Thyroid gland (tissue), 4 donors: ENCODE measurements at places on chromosomes 3 and 15. TPM values are rescaled to one million over a fixed set of nuclear protein-coding genes. Genes with fewer than 3 reads are reported as not detected.
A peak's percentile ranks its signal among the peaks of the same experiment; 100 is the strongest.

Gene SLC22A13
- not detected for total RNA-seq

Gene ADGRG7
- total RNA-seq, result not detected

Gene MESP2
- not detected for total RNA-seq

Gene IFRD2
- 92.6 TPM for total RNA-seq

Gene SCG5
- total RNA-seq, result 10.4 TPM

Gene RFT1
- total RNA-seq, result 14.4 TPM

Gene UBAP1L
- 9.4 TPM for total RNA-seq

Gene TMCO5A
- total RNA-seq, result not detected

Gene RHCG
- not detected for total RNA-seq

Gene SCAP
- total RNA-seq, result 93.0 TPM

Gene FBXL2
- 28.4 TPM for total RNA-seq

Gene SI
- total RNA-seq, result not detected

Gene ZNF148
- 86.7 TPM for total RNA-seq

GRCh38 chr15:85625166-85625830 is 169.4 kb downstream of the KLHL25 start:
- H3K36me3 ChIP-seq, result no peaks in the 10 kb centered on the region
- H3K27me3 ChIP-seq, result no peaks in the 10 kb centered on the region
- no peak for DNase-seq
- H3K4me1 ChIP-seq, result peaks cover 9% of the 10 kb centered on the region
- H3K27ac ChIP-seq, result no peak overlapping the region

GRCh38 chr3:83460052-83460451 is 1498.7 kb upstream of the CADM2 start:
- no peak for DNase-seq
- H3K36me3 ChIP-seq, result no peaks in the 10 kb centered on the region
- H3K27me3 ChIP-seq, result no peaks in the 10 kb centered on the region
- H3K27ac ChIP-seq, result no peak overlapping the region
- no peak overlapping the region for H3K4me3 ChIP-seq

- no peak for DNase-seq
- H3K27ac ChIP-seq, result no peak overlapping the region
- no peak overlapping the region for H3K4me3 ChIP-seq
- no peaks in the 10 kb centered on the region for H3K27me3 ChIP-seq
- no peaks in the 10 kb centered on the region for H3K4me1 ChIP-seq
Measured at GRCh38 chr15:36501063-36501678, 78.3 kb upstream of the CDIN1 start.

- no peaks in the 10 kb centered on the region for H3K36me3 ChIP-seq
- no peaks in the 10 kb centered on the region for H3K4me1 ChIP-seq
- no peaks in the 10 kb centered on the region for H3K27me3 ChIP-seq
- DNase-seq, result peak; percentile 54
- H3K27ac ChIP-seq, result no peak overlapping the region
- H3K4me3 ChIP-seq, result no peak overlapping the region
Measured at GRCh38 chr3:149352556-149352955, 19.1 kb upstream of the TM4SF18 start.

DNA sequence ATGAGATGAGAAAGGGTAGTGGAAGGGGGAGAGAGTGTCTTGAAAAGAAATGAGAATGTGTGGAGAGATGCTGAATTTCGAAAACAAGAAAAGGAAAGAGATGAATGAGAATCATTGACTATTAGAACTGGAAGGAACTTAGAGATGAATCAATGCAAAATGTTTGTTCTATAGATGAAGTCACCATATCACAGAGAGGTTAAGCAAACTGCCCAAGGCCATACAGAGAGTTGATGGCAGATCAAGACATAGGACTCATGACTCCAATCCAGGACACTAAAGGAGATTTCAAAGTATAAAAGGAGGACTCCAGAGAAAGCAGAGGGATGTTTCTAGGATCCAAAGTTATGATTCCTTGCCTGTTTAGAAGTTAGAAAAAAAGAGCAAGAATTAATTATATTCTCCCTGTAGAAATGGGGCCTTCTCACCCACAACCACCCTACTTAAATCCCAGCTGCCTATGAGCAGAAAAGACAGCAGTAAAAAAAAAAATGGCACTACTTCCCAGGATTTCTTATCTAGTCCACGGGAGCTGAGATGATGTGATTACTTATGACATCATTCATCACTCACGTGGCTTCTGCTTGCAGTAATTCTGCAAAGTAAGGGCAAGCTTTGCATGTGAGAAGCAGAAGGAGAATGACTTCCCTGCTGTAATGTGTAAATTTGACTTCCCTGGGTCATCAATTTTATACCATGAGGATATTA is 210.8 kb upstream of the MRPL3 start:
- H3K36me3 ChIP-seq, result no peaks in the 10 kb centered on the region
- no peak overlapping the region for H3K4me3 ChIP-seq
- DNase-seq, result no peak
- H3K27ac ChIP-seq, result no peak overlapping the region

DNA sequence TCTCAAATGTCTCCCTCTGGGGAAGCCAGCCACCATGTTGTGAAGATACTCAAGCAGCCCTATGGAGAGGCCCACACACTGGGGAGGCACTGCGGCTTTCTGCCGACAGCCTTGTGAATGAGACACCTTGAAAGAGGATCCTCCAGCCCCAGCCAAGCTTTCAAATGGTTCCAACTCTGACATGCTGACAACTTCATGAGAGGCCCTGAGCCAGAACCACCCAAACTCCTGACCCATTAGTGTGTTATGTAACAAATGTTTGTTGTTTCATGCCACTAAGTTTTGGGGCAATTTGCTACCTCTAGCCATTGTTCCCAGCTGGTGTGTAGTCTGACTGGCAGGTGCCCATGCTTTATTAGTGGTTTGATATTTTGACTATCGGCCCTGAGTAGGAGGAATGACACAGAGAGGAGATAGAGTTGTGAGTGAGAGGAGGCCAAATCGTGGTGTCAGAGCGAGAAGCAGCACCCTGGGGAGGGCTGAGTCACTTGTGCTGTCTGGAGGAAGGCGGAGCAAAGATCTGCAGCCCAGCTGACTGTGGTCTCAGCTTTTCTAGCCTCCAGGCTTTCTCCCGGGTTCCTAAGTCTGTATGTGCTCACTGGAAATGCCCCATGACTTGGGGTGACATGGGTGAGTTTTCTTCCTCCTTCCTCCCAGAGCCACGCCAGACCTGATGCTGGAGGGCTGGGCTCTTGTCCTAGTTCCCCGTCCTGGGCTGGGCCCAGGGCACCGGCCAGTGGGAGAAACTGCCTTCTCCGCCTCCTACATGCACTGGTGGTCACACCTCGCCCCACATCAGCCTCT is 56.7 kb upstream of the BLM start:
- no peaks in the 10 kb centered on the region for H3K27me3 ChIP-seq
- no peaks in the 10 kb centered on the region for H3K36me3 ChIP-seq

DNA sequence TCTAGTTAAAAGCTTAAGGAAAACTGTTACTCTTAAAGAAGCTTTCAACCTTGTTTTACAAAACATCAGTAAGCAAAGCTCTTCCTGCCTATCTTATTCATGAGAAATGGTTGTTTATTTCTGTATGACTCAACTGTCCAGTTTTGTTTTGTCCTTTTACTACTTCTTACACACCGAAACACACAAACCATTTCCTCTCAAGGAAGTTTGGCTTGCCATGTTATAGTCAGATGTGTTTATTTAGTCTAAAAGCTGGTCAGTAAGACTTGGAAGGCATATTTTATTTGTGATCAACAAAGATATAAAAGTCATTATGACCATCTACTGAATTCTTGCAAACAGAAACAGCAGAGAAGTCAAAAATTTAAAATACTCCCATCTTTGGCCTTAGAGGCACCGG is 53.2 kb upstream of the RBSN start:
- no peak for DNase-seq
- H3K27me3 ChIP-seq, result no peaks in the 10 kb centered on the region
- H3K36me3 ChIP-seq, result no peaks in the 10 kb centered on the region
- no peak overlapping the region for H3K27ac ChIP-seq

GRCh38 chr3:150147776-150148175 is 177.1 kb upstream of the PFN2 start:
- H3K27ac ChIP-seq, result peak overlapping the region; percentile 87
- no peaks in the 10 kb centered on the region for H3K27me3 ChIP-seq
- no peak overlapping the region for H3K4me3 ChIP-seq
- DNase-seq, result peak; percentile 24
- H3K36me3 ChIP-seq, result no peaks in the 10 kb centered on the region
- H3K4me1 ChIP-seq, result peaks cover 54% of the 10 kb centered on the region

GRCh38 chr3:113630956-113631542 is 65.4 kb downstream of the USF3 start:
- H3K4me3 ChIP-seq, result no peak overlapping the region
- no peaks in the 10 kb centered on the region for H3K27me3 ChIP-seq
- no peaks in the 10 kb centered on the region for H3K4me1 ChIP-seq
- no peak overlapping the region for H3K27ac ChIP-seq

DNA sequence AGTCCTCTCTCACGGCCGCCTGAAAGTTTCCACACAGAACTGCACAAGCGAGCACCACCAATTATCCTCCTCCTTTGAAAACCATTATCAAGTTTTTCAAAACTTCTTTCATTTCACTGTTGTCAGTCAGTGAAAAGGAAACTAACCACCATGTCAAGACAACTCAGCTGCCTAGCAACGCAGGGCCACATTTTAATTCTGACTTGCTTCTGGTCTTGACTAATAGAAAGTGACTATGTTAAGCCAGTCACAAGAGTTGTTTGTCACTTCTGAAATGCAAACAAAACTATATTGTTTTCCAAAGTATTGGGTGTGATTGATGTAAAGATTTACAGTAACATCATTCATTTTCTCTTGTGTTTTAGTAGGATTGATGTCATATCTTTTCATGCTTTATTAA is 612.8 kb upstream of the AGTR1 start:
- H3K36me3 ChIP-seq, result no peaks in the 10 kb centered on the region
- DNase-seq, result no peak
- no peaks in the 10 kb centered on the region for H3K4me1 ChIP-seq
- H3K4me3 ChIP-seq, result no peak overlapping the region
- no peak overlapping the region for H3K27ac ChIP-seq
- H3K27me3 ChIP-seq, result no peaks in the 10 kb centered on the region

DNA sequence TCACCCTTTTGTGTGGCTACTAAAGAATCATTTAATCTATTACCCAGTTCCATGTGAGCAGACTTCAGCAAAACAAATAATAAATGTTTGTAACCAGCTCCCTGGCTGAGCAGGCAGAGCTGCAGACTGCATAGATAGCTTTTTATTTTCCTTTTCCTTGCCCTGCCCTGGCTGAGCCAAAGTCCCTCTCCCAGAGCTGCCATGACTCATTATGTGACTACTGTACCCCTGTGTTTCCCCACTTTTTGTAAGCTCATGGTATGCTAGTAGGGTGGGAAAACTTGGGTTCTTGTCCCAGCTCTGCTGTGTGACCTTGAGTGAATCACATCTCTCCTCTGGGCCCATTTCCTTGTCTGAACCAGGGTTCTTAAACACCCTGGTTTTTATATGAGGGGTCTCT is 127.5 kb downstream of the CLSTN2 start:
- H3K36me3 ChIP-seq, result no peaks in the 10 kb centered on the region
- no peaks in the 10 kb centered on the region for H3K4me1 ChIP-seq
- no peaks in the 10 kb centered on the region for H3K27me3 ChIP-seq
- H3K27ac ChIP-seq, result no peak overlapping the region
- DNase-seq, result no peak

DNA sequence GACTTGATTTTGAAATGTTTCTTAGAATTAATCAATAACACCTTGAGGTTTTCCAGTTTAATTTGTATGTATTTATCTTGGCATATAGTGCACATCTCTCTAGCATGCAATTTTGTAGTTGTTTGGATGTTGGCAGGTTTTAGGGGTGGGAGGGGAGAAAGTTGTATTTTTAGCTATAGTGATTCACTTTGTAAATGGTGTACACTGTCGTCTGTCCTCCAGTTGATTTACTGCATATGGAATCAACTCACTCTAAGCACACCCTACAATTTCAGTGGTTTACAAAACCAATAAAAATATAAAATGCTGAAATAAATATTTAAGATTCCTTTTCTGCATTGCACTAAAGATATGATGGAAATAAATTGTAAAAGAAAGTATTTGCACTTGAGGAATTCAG is 199.1 kb downstream of the CDIN1 start:
- H3K27ac ChIP-seq, result no peak overlapping the region
- no peaks in the 10 kb centered on the region for H3K4me1 ChIP-seq
- H3K27me3 ChIP-seq, result no peaks in the 10 kb centered on the region
- H3K4me3 ChIP-seq, result no peak overlapping the region

GRCh38 chr3:49183873-49184272 is 12.5 kb downstream of the KLHDC8B start:
- H3K4me3 ChIP-seq, result no peak overlapping the region
- no peak overlapping the region for H3K27ac ChIP-seq
- no peaks in the 10 kb centered on the region for H3K27me3 ChIP-seq
- peaks cover 14% of the 10 kb centered on the region for H3K4me1 ChIP-seq

- H3K36me3 ChIP-seq, result no peaks in the 10 kb centered on the region
- no peak for DNase-seq
- no peak overlapping the region for H3K4me3 ChIP-seq
- H3K27ac ChIP-seq, result no peak overlapping the region
- no peaks in the 10 kb centered on the region for H3K27me3 ChIP-seq
Measured at GRCh38 chr15:69415381-69415780, 1.2 kb downstream of the KIF23 start.

GRCh38 chr15:38547255-38547997 is 17.2 kb downstream of the RASGRP1 start:
- DNase-seq, result no peak
- H3K36me3 ChIP-seq, result no peaks in the 10 kb centered on the region

GRCh38 chr3:156918746-156919145 is 92.6 kb downstream of the LEKR1 start:
- no peaks in the 10 kb centered on the region for H3K36me3 ChIP-seq
- H3K4me1 ChIP-seq, result no peaks in the 10 kb centered on the region
- no peak overlapping the region for H3K27ac ChIP-seq
- no peaks in the 10 kb centered on the region for H3K27me3 ChIP-seq

- no peak overlapping the region for H3K27ac ChIP-seq
- H3K4me3 ChIP-seq, result no peak overlapping the region
- no peaks in the 10 kb centered on the region for H3K27me3 ChIP-seq
- DNase-seq, result no peak
- H3K4me1 ChIP-seq, result no peaks in the 10 kb centered on the region
Measured at GRCh38 chr3:139131951-139132350, 87.3 kb upstream of the PRR23C start.

- H3K27me3 ChIP-seq, result no peaks in the 10 kb centered on the region
- peaks cover 10% of the 10 kb centered on the region for H3K36me3 ChIP-seq
- DNase-seq, result no peak
- no peak overlapping the region for H3K27ac ChIP-seq
- H3K4me3 ChIP-seq, result no peak overlapping the region
- H3K4me1 ChIP-seq, result peaks cover 6% of the 10 kb centered on the region
Measured at GRCh38 chr3:30667280-30667651, 60.9 kb downstream of the TGFBR2 start.

GRCh38 chr3:185657691-185658503 is 71.8 kb downstream of the SENP2 start:
- DNase-seq, result no peak
- peak overlapping the region; percentile 7 for H3K27ac ChIP-seq
- no peaks in the 10 kb centered on the region for H3K36me3 ChIP-seq
- peaks cover 19% of the 10 kb centered on the region for H3K4me1 ChIP-seq
- H3K27me3 ChIP-seq, result no peaks in the 10 kb centered on the region
- no peak overlapping the region for H3K4me3 ChIP-seq

GRCh38 chr15:84749111-84749991 is 959 bp downstream of the ZNF592 start:
- H3K4me3 ChIP-seq, result peak overlapping the region; percentile 66
- no peaks in the 10 kb centered on the region for H3K27me3 ChIP-seq
- DNase-seq, result peak; percentile 56
- peak overlapping the region; percentile 94 for H3K27ac ChIP-seq
- no peaks in the 10 kb centered on the region for H3K36me3 ChIP-seq

GRCh38 chr3:46517016-46517783 is 19.4 kb downstream of the RTP3 start:
- no peak overlapping the region for H3K4me3 ChIP-seq
- H3K4me1 ChIP-seq, result no peaks in the 10 kb centered on the region
- H3K27ac ChIP-seq, result no peak overlapping the region
- H3K36me3 ChIP-seq, result peaks cover 7% of the 10 kb centered on the region
- no peak for DNase-seq
